Fibroblast of lung (primary cell): ENCODE measurements at places on chromosomes 16 and 17. TPM values are rescaled to one million over a fixed set of nuclear protein-coding genes. Genes with fewer than 3 reads are reported as not detected.

GRCh38 chr16:8899709-8900317, 17.7 kb downstream of the LITAFD start:
- DNase-seq, result no peak

DNA sequence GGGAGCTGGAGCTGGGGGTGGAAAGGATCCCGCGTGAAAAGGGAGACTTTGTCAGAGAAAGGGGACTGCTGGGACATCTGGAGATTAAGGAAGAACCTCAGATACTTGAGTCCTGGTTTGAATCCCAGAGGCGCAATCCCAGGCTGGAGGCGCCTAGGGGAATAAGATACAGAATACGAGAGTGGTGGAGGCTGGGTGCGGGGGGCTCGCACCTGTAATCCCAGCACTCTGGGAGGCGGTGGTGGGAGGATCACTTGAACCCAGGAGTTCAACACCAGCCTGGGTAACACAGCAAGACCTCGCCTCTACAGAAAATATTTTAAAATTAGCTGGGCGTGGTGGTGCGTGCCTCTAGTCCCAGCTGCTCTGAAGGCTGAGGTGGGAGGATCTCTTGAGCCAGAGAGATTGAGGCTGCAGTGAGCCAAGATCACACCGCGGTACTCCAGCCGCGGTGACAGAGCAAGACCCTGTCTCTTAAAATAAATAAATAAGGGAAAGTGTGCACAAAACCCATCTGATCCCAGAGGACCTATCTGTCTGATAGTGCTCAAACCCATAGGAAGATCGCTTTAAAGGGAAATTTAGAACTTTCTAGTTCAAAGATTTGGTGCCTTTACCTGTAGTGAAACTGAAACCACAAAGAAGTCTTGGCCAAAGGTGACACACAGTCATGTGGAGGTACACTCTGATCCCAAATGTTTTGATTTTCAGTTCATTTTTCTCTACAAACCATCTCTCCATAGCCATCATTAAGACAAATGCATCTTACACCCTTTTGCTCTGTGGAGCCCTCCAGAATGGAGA, 617 bp upstream of the SCRN2 start:
- no peak for DNase-seq

DNA sequence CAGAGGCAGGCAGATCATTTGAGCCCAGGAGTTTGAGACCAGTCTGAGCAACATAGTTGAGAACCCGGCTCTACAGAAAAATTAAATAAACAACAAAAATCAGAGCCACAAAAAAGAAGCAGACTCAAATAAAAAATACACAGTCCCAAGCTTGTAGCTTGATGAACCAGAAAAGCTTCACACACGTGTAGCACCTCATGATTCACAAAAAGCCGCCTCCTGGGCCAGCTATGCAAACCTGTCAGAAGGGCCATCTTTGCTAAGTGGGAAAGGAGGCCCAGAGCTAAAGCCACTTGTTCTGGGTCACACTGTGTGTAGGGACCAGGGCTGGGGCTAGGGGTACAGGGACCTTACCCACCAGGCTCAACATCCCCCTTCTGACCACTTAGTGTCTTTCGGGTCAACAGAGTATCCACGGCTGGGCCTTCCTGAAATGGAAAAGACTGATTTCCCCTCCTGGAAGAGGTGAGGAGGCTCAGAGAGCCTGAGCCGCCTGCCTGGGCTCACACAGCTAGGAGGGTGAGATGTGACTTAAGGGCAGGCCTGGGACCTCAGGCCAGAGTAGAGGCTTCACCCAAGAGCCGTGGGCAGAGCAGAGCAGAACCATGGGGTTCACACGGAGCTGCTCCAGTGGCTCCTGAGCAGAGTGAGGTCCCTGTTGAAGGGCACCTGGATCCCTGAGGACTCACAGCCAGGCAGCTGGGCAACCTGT, 269.6 kb downstream of the PARN start:
- no peak for DNase-seq

GRCh38 chr16:13313351-13313750, 412.0 kb downstream of the SHISA9 start:
- DNase-seq, result no peak

DNA sequence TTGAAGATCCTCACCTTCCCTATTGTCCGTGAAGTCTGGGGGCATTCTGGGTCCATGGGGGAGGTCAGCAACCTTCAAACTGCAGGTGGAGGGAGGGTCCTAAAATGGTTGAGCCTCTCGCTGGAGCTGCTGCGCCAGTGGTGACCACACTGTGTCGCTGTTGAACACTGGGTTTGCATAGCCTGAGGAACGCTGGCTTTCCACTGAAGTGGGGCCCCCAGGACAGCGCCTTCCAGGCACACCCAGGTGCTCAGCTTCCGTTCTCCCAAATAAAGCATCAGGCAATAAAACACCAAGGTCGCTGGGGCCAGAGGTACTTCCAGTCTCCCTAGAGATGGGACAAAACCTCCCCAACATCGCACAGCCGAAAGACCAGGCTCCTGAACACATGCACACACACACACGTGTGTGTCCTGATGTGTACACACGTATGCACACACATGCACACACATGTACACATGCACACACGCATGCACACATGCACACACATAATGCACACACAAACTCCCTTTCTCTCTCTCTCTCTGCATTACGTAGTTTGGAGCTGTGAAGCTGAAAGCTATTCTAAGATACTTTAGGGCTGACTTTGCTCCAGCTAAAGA, 120.6 kb downstream of the IRF8 start:
- no peak for DNase-seq

GRCh38 chr17:34781071-34781470, 180.2 kb downstream of the CCT6B start:
- no peak for DNase-seq

- no peak for DNase-seq
Measured at GRCh38 chr17:6596511-6596910, 40.2 kb upstream of the PITPNM3 start.

DNA sequence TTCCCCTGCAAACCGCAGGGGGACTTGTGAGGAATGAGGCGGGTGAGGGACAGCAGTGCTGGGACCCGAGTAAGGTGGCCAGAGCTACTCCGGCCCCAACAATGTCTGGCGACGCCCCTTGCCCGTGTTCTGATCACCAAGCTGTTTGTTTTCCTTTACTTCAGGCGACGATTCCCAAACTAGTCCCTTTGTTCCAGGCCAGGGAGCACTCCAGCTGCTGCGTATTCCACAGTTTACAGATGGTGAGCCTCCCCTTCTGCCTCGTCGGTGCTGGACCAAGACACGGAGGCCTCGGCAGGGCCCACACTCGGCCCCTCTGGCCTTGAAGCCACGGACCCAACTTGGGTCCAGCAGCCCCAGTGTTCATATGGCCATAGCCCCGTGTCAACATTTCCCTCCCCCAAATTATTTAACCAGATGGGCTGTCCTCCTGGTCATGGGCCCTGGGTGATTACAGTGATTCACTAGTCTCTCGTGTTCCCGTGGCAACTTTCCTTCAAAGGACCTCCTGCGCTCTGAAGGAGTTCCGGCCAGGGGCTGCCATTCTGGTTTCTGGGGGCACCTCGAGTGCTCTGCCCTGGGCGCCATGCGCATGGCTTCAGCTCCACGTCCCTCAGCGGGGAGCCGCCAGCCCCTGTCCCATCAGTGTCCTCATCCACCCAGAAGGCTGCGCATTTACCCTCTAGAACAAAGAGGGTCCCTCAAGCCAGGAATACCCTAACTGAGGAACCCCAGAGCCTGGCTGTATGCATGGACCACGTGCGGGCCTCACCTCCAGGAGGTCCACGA, 24.8 kb upstream of the MTSS2 start:
- no peak for DNase-seq

DNA sequence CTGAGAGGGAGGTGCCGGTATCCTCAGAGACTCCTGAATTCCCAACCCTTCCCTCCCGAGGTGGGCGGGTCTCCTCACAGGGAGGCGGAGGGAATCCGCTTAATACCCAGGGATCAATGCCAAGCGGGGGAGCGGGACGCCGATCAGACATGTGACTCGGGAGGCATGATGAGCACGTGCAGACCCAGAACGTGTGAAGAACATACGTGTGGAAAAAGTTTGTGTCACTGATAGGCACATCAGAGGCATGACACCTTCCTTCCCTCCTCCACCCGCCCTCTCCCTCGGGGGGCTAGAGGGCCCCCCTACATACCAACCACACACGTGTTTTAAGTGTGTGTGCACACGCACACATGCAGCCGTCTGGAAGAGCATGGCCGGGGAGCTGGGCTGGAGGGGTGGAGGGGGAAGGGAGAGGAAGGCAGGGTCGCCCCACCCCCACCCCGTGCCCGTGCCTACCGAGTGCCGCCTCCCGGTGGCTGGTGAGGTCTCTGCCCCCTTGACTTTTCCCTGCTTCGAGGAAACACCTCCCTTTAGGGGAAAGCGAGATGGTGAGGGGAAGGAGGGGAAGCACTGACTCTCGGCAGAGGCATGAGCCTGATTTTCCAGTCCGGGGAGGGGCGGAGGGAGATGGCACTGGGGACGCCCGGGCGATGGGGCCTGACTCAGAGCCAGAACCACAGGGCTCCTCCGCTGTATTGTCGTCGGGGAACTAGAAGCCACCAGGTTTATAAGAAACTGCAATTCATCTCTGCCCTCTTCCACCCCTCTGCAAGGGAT, 12.1 kb upstream of the TBX21 start:
- DNase-seq, result peak; percentile 33

KLHL11 gene
- total RNA-seq, result 24.4 and 28.2 TPM in 2 replicates

CCL17 gene
- not detected in 2 replicates for total RNA-seq

CPHXL2 gene
- not detected in 2 replicates for total RNA-seq

DBNDD1 gene
- 1.3 and 3.6 TPM in 2 replicates for total RNA-seq

HSD17B2 gene
- total RNA-seq, result 0.33 TPM in 1 of 2 replicates, not detected in the other

PLCD3 gene
- 39.3 and 59.8 TPM in 2 replicates for total RNA-seq

DNASE1L2 gene
- 0.77 and 0.99 TPM in 2 replicates for total RNA-seq
